Stimulated activated CD8-positive, alpha-beta memory T cell treated with anti-CD3 and anti-CD28 coated beads, Interleukin-2, amount 100 ng/mL, for 1 hour (primary cell): ENCODE measurements at places on chromosomes 13 and 19.

DNA sequence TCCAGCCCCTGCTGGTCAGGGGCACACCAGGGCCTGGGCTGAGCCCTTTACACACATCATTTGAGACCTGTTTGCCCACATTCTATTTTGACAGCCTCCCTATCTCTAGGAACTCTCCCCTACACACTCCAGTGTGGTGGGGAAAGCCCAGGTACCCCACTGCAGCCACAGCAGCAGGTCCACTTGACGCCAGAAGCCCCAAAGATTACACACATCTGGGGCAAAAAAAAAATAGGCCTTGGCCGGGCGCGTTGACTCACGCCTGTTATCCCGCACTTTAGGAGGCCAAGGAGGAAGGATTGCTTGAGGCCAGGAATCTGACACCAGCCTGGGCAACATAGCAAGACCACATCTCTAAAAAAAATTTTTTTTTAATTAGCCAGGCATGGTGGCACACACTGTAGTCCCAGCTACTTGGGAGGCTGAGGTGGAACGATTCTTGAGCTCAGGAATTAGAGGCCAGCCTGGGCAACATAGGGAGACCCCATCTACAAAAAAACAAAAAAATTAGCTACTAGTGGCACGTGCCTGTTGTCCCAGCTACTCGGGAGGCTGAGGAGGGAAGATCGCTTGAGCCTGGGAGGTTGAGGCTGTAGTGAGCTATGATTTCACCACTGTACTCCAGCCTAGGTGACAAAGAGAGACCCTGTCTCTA, 18.0 kb upstream of the CD22 start:
- no peak for DNase-seq

DNA sequence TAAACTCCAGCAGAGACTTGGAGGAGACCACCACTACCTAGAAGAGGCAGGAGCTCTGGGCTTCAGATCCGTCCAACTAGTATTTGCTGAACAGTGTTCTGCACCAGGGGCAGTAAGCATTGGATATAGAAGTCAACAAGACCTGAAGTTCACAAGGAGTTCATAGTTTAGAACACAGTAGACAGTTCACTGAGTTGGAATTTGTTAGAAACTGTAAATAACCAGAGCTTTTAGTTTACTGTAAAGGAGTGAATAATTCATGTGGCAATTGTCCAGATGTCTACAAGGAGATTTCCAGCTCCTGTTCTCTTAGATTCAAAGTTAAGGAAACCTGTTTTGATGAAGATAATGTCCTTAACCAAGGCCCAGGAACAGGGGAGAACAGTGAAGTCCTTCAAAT, 128.9 kb downstream of the COG6 start:
- DNase-seq: no peak

DNA sequence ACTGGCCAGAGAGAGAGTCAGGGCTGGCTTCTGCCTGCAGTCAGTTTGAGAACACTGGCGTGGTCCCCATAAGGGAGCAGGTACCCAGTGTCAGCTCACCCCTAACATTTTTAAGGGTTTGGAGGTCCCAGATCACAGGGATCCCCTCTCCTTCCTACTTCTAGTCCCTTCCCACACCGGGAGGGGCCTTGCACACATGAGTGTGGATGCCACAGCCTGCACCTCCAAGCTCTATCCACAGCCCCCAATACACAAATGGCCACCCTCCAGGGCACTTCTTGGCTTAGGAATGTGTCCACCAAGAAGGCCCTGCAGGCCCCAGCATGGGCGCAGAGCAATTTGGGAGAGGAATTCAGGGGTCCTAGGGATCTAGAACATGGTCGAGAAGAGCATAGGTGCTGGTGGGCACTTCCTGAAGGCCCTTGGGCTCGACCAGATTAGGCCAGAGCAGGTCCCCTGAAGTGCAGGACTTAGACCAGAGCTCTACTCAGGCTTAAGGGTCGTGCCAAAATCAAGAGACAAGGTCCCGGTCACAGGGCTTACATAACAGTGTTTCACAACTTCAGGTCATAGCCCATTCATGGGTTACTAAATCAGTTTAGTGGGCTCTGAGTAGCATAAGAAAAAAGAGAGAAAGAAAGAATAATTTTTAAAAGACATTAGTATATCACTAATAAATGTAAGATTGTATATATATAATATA, 16.0 kb downstream of the FXYD5 start:
- no peak for DNase-seq

DNA sequence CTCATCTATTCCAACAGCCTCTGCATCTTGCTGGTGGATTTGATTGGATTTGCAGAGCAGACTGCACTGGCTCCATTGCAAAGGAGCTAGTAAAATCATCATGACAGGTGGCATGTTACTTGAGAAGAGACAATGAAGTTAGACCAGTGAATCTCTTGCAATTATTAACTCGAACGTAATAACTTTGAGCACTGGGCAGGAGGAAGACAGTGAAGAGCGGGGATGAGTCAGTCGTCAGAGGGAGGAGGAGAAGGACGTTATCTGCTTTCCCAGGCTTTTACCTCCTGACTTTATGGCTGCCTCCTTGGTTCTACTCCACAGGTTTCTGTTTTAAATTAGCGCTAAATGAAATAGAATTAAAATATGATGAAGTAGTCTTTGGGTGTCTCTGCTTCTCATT, 257.8 kb upstream of the IPO5 start:
- no peak for DNase-seq

GRCh38 chr19:48975947-48976847, 11.1 kb downstream of the FTL start:
- DNase-seq: no peak

GRCh38 chr13:83162493-83162892, 719.8 kb downstream of the SLITRK1 start:
- DNase-seq: no peak

DNA sequence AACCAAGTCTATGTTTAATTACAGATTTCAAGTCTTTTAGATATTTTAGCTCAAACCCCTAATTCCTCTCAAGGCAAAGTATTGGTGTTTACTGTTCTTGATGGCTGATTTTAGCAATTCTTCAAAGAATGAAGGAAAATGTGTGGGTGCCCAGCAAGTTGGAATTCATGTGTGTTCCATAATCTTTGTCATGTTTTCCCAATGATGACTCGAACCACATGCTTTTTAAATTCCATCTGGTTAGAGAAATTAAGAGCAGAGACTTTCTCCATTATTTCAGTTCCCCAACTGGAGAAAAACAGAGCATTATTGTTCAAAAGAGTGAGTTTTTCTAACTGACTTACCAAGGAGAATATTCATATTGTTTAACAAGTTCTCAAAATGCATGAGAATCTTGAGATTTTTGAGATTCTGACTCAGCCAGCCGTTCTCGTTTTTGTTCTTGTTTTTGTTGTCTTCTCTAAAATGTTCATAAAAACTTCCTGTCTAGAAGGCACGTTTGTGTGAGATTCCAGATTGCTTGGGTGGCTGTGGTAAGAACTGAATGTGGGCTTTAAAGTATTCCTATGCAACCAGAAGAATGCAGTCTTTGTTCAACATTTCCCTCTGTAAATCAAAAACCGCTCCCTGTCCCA, 404.7 kb downstream of the IRS2 start:
- no peak for DNase-seq

DNA sequence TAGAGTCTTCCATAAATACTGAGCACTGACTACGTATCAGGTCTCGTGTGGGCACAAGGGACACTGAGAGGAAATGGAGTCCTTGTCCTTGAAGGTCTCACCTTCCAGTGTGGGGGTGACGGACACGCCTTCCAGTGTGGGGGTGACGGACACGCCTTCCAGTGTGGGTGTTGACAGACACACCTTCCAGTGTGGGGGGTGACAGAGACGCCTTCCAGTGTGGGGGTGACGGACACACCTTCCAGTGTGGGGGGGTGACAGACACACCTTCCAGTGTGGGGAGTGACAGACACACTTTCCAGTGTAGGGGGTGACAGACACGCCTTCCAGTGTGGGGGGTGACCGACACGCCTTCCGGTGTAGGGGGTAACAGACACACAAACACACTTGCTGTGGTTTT, 14.3 kb upstream of the EDDM13 start:
- no peak for DNase-seq

DNA sequence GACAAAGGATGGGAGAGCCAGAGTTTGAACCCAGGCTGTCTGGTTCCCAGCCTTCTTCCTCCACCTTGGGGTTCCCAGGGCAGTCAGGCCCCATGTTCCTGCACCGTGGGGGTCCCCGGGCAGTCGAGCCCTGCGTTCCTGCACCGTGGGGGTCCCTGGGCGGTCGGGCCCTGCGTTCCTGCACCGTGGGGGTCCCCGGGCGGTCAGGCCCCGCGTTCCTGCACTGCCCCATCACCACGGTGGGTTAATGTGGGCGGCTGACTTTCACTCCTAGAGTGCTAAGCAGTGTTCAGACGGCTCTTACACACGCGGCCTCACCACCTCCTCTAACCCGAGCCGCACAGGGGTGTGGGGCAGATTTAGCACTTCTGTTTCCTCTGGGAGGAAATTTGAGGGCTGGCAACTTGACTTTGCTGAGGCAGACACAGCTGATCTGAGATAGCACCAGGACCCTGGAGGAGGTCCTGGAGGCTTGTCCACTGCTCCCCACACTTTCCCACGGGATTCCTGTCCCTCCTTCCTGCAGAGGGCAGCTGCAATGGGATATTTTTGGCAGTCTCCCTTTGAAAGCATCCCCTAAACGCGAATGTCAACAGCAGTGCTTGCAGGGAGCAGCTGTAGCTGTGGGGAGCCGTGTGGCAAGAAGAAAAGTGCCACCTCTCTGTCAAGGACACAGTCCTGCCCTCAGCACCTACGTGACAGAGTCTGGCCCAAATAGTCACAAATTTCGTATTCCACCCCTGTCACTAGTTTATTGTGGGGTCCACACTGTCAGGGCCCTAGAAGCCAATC, 239.4 kb downstream of the TEX29 start:
- DNase-seq: no peak
